Endothelial cell of coronary artery (primary cell): ENCODE measurements at places on chromosomes 4 and X. TPM values are rescaled to one million over a fixed set of nuclear protein-coding genes. Genes with fewer than 3 reads are reported as not detected.

Gene SPANXA1
- total RNA-seq, result not detected in 2 replicates

Gene ZCCHC12
- under 0.01 TPM in 1 of 2 replicates, not detected in the other for total RNA-seq

Gene ANOS1
- total RNA-seq, result 0.28 and 0.54 TPM in 2 replicates

Gene GAGE12F
- not detected in 2 replicates for total RNA-seq

Gene PLXNA3
- 8.3 and 16.8 TPM in 2 replicates for total RNA-seq

Gene PFKFB1
- not detected in 2 replicates for total RNA-seq

Gene MXRA5
- under 0.01 TPM in 1 of 2 replicates, not detected in the other for total RNA-seq

Gene MAGEB10
- total RNA-seq, result not detected in 2 replicates

Gene WDR45
- 15.9 and 26.7 TPM in 2 replicates for total RNA-seq

Gene OFD1
- total RNA-seq, result 5.8 and 7.2 TPM in 2 replicates

Gene UGDH
- total RNA-seq, result 74.4 and 112 TPM in 2 replicates

Gene MAGEC1
- total RNA-seq, result not detected in 2 replicates

Gene FANCB
- 4.0 and 4.6 TPM in 2 replicates for total RNA-seq

Gene ZNF674
- total RNA-seq, result 3.1 and 5.2 TPM in 2 replicates

Gene PTCHD1
- under 0.01 TPM in 1 of 2 replicates, not detected in the other for total RNA-seq

Gene MTTP
- total RNA-seq, result 0.09 TPM in 1 of 2 replicates, not detected in the other

Gene SORBS2
- 27.5 and 48.8 TPM in 2 replicates for total RNA-seq

Gene HSD17B13
- total RNA-seq, result under 0.01 TPM in 1 of 2 replicates, not detected in the other

Gene NKX6-1
- not detected in 2 replicates for total RNA-seq

Gene CD38
- 0.09 TPM in 2 replicates for total RNA-seq

Gene AVPR2
- not detected in 2 replicates for total RNA-seq

Gene SPIN2A
- total RNA-seq, result 0.18 and 0.19 TPM in 2 replicates

Gene ZCCHC18
- total RNA-seq, result 1.6 and 1.8 TPM in 2 replicates

Gene SLC39A8
- 2.5 and 9.9 TPM in 2 replicates for total RNA-seq

Gene FHL1
- 41.4 and 121 TPM in 2 replicates for total RNA-seq

Gene MAGED4B
- 13.7 and 46.1 TPM in 2 replicates for total RNA-seq

Gene NIPAL1
- total RNA-seq, result 1.0 and 1.4 TPM in 2 replicates
